ENCODE measurements at places on chromosomes 1 and 21.

GRCh38 chr1:246680190-246680589, 44.0 kb upstream of the SCCPDH start:
- DNase-seq: no peak

GRCh38 chr1:21604208-21604957, 64.8 kb downstream of the RAP1GAP start:
- DNase-seq: no peak

- no peak for DNase-seq
These were observed 25.1 kb upstream of the LRRC47 start for GRCh38 chr1:3821447-3821846.

GRCh38 chr1:106289265-106289928, 767.1 kb upstream of the PRMT6 start:
- DNase-seq: no peak

DNA sequence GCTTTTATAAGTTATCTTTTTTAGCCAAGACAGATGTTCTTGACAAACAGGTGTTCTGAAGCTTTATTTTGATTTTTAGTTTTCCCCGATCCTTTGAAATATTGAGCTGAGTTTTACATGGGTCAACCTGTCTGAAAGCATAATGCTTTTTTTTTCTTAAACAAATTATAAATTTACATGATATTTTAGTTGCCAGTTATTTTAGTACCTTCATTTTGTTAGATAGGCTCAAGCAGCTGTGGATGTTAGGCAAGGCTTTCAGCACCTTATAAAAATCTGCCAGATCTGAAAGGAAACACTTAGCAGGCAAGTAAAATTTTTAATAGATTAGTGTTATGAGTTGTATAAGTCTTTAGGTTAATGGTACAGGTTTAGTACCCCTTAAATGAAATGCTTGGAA, 33.7 kb downstream of the ATF6 start:
- no peak for DNase-seq

- DNase-seq: no peak
These were observed 12.0 kb downstream of the PKP1 start for GRCh38 chr1:201295346-201295745.

DNA sequence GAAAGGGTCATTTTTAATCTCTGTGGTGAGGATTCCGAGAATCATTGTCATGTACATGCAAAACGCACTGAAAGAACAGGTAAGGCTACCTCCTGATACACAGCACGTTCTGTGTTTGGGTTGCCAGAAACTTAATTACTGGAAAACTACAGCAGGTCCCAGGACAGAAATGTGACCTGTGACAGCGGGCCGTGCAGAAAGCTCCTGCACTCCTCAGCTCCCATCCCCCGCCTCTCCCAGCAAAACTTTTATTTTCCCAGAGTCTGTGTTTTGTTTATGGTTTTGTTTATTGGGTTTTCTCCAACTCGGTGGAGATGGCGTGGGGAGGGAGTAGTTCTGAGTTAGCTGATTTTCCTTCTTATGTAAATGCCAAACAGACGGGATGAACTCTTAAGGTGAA, 44.7 kb downstream of the SLC44A3 start:
- no peak for DNase-seq
